ENCODE measurements at places on chromosomes 6 and 20.

GRCh38 chr6:165220045-165220444, 89.4 kb downstream of the C6orf118 start:
- DNase-seq: no peak

GRCh38 chr20:46011631-46012482, 3.1 kb downstream of the MMP9 start:
- no peak for DNase-seq

- no peak for DNase-seq
Observed at GRCh38 chr6:137297887-137298286, 78.7 kb upstream of the IFNGR1 start.

DNA sequence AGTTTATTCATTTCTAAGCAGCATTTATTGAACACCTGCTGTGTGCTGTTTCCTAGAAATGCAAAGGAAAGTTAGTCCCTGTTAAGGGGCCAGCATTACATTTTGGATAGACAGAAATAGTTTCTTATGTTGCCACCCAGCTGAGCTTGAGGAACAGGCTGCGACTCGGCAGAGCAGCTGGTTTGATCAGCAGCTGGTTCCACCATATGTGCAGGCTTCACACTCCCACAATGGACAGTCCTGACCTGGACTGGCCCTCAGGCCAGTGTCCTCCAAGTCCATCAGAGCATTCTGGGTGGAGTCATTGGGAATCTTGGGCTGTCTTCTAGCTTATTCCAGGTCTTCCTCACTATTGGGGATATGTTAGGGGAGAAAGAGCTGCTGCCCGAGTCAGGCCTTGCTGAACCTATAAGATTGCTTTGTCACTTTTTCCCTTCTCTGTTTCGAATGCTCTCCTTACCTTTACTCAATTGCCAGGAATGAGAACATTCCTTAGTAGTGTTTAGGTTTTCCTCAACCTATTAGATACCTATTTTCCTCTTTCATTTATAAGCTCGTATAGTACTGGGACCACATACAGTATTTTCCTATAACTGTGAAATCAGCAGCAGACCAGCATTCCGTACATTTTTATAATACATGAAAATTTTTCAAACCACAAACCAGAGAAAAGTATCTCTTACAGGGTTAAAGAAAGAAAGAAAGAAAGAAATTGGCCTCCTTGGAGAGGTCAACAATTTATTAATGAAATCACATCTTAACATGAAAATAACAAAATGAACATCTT, 203.0 kb downstream of the FARS2 start:
- DNase-seq: no peak

DNA sequence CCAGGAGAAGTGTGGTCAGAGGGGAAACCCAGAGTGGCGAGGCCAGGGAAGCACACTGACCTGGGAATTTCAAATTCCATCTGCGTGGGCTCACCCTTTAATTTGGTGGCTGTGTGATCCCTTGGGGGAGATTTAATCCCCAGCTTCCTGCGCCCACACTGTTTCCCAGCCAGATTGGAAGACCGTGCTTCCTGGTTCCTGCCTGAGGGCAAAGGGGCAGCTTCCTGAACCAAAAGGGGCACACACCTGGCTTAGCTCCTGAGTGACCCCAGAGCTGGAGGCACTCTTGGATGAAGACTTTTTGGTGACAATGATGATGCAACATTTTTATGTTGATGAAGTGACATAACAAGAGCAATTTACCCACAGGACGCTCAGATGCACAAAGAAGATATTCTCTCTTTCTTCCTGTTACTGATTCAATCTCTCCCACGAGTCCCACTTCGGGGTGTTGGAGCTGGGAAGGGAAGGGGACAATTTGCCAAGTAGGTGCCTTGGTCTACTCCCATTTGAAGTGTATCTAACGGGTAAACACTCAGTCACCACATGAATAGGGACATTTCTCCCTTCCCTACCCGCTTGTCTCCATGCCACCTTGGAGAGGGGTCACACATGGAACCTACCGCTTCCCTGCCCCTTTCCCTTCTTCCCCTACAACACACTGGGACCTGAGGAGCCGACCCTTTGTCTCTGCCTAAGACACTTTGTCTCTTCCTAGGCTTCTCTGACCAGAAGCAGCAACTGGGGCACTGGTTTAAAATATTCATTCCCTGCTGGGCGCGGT, 28.6 kb upstream of the CDKN1A start:
- no peak for DNase-seq

GRCh38 chr20:40634891-40635290, 54.1 kb downstream of the MAFB start:
- DNase-seq: no peak
